ENCODE measurements at places on chromosomes 6 and 20.

- DNase-seq = no peak
Measured at GRCh38 chr6:137660296-137660731, 166.1 kb upstream of the OLIG3 start.

DNA sequence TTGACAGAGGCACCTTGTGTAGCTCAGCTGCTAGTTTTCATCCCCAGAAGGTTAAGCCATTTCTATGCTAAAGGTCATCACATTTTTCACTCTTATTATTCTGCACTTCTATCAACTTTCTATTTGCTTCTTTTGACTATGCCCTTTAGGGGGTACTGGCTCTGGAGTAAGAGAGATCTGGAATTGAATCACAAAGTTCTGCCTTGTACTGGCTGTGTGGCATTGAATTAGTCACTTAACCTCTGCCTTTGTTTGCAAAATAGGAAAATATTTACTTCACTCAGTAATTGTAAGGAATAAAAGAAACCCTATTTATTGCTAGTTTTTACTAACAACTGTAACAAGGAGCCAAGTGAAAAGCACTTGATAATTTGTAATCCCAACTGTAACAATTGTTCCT lies 56.8 kb upstream of the MTRF1L start:
- DNase-seq = no peak

DNA sequence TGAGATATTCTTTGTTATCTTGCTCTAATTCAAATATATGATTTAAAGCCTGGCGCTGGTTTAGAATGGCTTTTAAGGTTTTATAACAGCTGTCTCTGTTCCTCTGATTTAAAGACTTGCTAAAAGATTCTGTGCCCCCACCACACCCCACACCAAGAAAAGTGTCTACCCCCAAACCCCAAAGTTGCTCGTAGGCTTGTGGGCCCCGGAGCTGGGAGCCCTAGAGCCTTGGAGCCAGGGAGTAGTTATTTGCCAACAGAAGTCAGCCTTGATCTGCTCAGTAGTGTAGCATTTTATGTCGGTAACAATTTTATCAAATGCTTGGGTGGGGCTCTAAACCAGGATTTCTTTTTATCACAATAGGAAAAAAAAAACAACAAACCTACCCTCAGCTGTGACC lies 105.2 kb upstream of the TRAF3IP2 start:
- no peak for DNase-seq

DNA sequence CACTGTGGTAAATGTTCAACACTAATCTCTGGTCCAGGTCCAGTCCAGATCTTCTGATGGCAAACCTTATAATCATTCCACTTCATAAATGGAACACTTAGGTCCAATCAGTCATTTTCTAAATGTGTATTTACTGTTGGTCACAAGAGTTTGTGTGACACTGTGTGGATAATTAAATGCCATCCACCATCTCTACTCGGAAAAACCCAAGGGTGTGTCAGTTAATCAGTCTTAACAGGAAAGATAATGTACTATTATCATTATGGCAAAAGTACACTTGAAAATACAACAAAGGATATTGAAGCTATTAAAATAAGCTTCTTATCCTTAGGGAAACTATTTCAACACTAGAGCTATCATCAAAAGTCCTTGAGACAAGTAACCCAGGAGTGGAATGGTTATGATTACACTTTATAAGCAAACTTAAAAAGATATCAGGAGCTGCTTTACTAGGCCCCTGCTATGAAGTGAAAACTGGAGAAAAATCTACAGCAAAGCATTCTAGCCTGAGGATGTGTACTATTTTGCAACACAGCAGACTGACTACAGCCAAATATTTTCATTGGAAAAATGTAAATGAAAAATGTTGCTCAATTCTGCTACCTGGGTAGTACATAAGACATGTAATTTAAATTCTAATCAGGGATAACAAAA lies 227.9 kb downstream of the LAMA2 start:
- DNase-seq = no peak

- DNase-seq = no peak
Measured at GRCh38 chr20:36847710-36848040, 28.3 kb upstream of the TLDC2 start.
